ENCODE measurements at places on chromosomes 4 and X. TPM values are rescaled to one million over a fixed set of nuclear protein-coding genes. Genes with fewer than 3 reads are reported as not detected.

DNA sequence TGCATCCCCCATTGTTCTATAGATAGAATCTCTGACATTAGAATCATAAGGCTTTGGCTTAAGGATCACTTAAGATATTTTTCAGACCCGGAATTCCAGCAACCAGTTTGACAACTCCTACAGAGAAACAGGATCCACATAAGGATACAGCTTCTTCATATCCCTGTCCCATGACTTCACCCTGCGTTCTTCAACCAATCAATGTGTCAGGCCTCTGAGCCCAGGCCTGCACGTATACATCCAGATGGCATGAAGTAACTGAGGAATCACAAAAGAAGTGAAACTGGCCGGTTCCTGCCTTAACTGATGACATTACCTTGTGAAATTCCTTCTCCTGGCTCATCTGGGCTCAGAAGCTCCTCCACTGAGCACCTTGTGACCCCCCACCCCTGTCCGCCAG lies 85.1 kb downstream of the MFAP3L start:
- DNase-seq = no peak

- peak; percentile 18 for DNase-seq
Observed at GRCh38 chr4:80125252-80126177, 52.5 kb upstream of the ANTXR2 start.

DNA sequence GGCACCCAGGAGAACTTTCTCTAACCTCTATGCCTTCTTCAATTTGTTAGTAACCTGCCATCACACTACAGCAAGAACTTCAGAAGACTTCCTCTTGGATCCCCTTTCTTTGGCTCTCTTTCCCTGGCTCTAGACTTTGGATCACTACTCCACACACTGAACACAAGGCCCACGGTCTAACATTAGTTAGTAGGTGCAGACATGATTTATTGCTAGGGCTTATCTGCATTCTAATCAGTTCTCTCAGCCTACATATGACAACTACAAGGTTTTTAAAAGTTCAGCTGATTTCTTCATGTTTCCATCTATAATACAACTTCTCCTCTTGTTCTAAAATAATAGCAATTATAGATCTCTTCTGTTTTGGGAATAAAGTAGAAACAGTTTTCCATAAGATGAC lies 209.1 kb upstream of the ANXA10 start:
- DNase-seq = no peak

DNA sequence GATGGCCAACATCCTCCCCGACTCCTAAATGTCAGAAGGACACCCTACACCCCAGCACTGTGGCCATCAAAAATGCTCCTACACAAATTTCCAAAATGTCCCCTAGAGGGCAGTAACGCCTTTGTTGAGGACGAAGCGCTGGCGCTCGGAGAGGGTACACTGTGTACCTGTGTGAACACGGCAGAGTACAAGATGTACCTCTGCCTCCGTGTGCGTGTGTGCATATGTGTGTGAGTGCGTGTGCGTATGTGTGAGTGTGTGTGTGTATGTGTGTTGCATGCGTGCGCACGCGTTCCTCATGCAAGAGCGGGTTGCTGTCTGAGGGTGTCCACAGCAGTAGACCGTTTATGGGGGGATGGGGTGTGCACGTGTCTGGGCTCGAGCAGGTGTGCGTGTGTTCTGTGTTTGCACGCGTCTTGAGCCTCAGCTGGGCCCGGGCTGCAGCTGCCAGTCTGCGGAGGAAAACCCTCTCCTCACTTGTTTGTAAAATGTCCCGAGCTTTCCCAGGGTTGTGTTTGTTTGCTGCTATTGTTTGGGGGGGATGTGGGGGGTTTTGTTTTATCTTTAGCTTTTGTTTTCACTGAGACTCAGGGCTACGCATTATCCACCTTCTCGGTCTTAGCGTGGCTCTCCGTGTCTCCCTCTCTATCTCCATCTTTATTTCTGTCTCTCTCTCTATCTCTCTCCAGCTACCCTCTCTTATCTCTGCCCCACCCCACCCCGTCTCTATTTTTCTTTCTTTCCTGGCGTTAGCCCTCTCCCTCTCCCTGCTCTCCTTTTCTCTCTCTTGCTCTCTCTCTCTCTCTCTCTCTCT lies 10.4 kb upstream of the TSPYL2 start:
- DNase-seq = peak; percentile 50

CDKL5 gene
- total RNA-seq = 2.5 TPM

DNA sequence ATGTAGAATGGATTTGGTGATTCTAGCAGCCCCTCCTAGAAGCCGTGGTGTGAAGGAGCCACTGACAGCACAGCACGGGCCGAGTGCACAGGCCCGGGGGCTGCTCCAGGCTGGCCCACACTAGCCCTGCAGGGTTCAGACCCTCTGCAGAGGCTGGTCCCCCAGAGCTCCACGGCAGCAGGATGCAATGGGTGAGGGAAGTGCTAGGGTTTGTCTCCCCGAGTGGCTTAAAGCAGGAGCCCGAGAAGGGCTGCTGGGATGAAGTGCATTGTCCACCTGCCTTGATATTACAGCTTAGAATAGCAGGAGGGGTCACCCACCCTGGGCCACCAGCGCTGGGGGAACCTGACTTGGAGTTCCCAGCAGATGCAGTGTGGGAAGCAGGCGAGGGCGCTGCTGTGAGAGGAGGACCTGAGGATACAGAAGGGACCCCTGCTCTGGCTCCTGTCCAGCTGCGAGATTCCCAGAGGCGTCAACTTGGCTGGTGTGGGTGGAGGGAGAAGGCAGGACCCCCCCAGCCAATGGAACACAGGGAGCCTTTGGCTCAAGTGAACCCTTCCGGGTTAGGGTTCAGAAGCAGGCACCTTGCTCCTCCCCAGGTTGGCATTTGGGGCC lies 30.0 kb downstream of the WDR1 start:
- no peak for DNase-seq

GRCh38 chr4:62053974-62054373 lies 853.8 kb downstream of the ADGRL3 start:
- no peak for DNase-seq

- no peak for DNase-seq
Observed at GRCh38 chrX:71482228-71482958, 50.5 kb upstream of the OGT start.

DNA sequence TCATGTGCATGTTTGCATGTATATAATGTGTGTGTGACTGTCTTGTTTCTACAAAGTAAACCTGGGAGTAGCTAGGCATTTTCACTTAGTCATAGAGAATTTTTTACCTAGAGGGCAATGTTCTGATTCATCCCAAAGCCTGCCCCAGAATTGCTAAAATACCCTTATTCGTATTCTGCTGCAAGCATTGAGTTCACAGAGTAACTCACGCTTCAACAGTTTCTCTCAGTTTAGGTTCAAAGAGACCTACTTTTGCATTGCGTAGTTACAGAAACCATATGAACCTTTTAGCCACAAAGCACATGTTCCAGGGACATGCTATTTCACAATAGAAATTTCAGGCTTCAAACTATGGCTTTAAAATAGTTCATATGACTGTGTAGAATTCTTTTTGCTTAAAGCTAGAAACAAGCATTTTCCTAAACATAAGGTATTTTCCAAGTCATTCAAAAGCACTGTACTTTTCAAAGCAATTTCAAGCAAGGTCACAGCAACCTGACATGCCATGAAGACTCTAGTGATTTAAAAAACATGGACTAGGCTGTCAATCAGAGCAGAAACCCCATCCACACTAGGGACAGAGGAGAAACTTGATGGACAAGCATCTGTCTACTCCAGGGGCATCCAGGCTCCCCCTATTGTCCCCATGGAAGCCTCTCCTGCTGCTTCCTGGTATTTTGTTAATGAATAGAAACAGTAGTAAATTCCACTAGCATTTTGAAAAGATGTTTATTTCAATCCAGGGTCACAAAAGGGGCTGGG lies 81.5 kb upstream of the MAPK10 start:
- no peak for DNase-seq
